ENCODE measurements at places on chromosomes 2 and 18. TPM values are rescaled to one million over a fixed set of nuclear protein-coding genes. Genes with fewer than 3 reads are reported as not detected.

GRCh38 chr18:54923339-54923956, 35.8 kb downstream of the CCDC68 start:
- H3K27me3 ChIP-seq = no peaks in the 10 kb centered on the region
- no peaks in the 10 kb centered on the region for H3K4me1 ChIP-seq
- no peak overlapping the region for H3K27ac ChIP-seq
- no peak for DNase-seq

DNA sequence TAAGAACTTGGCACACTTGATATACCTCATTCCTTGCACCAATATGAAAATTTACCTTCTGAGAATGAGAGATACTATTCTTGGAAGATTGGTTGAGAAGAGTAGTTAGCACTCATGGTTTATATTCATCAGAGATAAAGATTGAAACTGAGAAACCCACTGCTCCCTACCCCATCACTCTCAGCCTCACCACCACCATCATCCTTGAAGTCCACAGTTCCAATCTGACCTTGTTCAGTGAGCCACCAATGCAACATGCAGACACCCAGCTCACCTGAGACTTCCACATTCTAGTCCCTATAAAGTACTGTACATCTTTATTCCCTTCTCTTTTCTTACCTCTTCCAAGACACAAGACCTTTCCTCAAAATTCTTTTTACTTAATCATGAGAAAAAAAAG, 869.0 kb downstream of the TRIB2 start:
- H3K36me3 ChIP-seq = no peaks in the 10 kb centered on the region
- no peaks in the 10 kb centered on the region for H3K27me3 ChIP-seq
- no peaks in the 10 kb centered on the region for H3K4me1 ChIP-seq

- DNase-seq = no peak
- H3K27me3 ChIP-seq = peaks cover 21% of the 10 kb centered on the region
- no peaks in the 10 kb centered on the region for H3K36me3 ChIP-seq
- no peak overlapping the region for H3K27ac ChIP-seq
- no peaks in the 10 kb centered on the region for H3K4me1 ChIP-seq
Measured at GRCh38 chr18:31563778-31564177, 27.9 kb upstream of the TTR start.

DNA sequence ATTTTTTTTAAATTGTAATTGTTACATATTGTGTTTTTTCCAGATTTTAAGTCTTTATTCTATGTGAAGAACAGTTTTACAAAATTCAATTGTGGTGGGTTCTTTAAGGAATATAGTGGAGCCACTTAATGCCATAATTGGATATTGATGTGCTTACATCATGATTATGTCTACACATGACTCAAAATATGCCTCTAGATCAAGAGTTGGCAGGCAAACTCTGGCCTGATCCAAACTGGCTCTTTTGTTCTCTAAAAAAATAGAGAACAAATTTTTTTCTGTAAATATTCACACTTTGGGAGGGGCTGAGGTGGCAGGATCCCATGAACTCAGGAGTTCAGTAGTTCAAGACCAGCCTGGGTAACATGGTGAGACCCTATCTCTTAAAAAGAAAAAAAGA, 8.3 kb downstream of the EHBP1 start:
- peaks cover 20% of the 10 kb centered on the region for H3K36me3 ChIP-seq
- peak; percentile 24 for DNase-seq
- no peak overlapping the region for H3K4me3 ChIP-seq
- no peak overlapping the region for H3K27ac ChIP-seq
- no peaks in the 10 kb centered on the region for H3K27me3 ChIP-seq
- no peaks in the 10 kb centered on the region for H3K4me1 ChIP-seq

- H3K4me1 ChIP-seq = peaks cover 19% of the 10 kb centered on the region
- no peaks in the 10 kb centered on the region for H3K36me3 ChIP-seq
- H3K4me3 ChIP-seq = no peak overlapping the region
- H3K27ac ChIP-seq = no peak overlapping the region
Measured at GRCh38 chr2:9222239-9222892, 15.8 kb downstream of the ASAP2 start.

GRCh38 chr2:233124421-233125080, 64.4 kb downstream of the INPP5D start:
- H3K36me3 ChIP-seq = no peaks in the 10 kb centered on the region
- no peak overlapping the region for H3K4me3 ChIP-seq
- no peaks in the 10 kb centered on the region for H3K4me1 ChIP-seq
- no peaks in the 10 kb centered on the region for H3K27me3 ChIP-seq
- DNase-seq = no peak

LBH gene
- total RNA-seq = 63.7 TPM

YPEL5 gene
- 162 TPM for total RNA-seq

PDE1A gene
- 0.32 TPM for total RNA-seq

All from astrocyte (in vitro differentiated cells and primary cell).